Epithelial cell of proximal tubule (primary cell): ENCODE measurements at places on chromosomes 6 and 20.

- no peak for DNase-seq
Measured at GRCh38 chr6:162685586-162685985, 42.0 kb downstream of the PRKN start.

GRCh38 chr20:13006825-13007224 lies 1.9 kb upstream of the SPTLC3 start:
- DNase-seq = no peak

GRCh38 chr6:138001750-138002349 lies 105.4 kb downstream of the PERP start:
- DNase-seq = no peak

DNA sequence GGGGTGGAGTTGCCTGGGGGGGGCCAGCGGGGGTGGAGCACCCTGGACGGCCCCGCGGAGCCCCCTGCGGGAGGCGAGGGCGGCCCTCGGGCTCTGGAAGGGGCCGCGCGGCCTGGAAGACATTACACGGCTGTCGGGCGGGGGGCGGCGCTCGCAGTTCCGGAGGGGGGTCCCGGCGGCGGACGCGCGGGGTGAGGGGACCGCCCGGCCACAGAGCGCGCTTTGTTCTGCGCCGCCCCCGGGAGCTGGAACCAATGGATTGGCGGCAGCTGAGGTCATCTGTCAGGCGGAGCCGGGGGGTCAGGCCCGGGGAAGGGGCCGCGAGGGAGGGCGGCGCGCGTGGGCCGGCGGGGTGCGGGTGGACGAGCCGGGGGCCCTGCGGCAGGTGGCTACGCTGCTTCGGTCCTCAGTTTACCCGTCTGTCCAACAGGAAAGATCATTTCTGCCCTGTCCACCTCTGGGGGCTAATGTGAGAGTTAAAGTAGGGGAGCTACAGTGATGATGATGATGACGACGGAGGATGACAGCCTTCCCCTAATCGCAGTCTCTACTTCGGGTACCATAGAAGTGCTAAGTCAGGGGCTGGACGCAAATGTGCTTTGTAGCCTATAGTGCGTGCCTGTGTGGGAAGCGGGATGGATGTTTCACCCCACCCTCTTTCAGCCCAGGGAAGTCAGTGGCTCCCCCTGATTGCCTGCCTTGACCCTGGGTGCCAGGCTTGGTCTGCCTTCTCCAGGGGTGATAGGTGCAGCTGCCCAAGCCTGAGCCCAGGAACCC lies 10.4 kb downstream of the SRXN1 start:
- no peak for DNase-seq

DNA sequence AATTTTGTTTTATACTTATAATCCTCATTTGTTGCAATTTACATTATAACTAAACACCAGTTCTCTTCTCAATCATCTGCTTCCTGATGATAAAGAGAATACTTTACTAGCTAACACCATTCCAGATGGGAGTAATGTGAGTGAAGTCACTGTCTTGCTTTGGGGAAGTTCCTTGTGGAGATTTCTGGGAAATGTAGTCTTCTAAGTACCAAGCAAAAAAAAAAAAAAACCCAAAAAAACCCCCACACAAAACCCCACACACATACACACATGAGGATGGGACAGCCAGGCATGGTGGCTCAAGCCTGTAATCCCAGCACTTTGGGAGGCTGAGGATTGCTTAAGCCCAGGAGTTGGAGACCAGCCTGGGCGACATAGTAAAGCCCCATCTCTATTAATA lies 2.2 kb upstream of the SNPH start:
- DNase-seq = no peak

DNA sequence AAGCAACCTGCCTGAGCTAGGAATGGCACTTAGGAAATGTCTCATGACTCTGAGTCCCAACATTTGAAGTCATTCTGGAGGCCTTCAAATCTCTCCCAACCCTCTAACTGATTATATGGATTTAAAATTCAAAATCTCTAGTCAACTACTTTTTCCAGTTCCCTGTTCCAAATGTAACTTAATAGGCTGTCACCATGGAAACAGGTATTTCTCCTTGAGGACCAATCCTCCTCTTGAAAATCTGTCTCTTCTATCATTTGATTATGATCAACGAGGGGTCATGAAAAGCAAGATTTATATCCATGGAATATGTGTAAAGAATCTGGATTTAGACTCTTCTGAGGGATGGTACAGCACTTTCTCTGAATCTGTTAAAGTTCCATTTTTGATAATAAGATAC lies 127.3 kb upstream of the DTNBP1 start:
- no peak for DNase-seq

DNA sequence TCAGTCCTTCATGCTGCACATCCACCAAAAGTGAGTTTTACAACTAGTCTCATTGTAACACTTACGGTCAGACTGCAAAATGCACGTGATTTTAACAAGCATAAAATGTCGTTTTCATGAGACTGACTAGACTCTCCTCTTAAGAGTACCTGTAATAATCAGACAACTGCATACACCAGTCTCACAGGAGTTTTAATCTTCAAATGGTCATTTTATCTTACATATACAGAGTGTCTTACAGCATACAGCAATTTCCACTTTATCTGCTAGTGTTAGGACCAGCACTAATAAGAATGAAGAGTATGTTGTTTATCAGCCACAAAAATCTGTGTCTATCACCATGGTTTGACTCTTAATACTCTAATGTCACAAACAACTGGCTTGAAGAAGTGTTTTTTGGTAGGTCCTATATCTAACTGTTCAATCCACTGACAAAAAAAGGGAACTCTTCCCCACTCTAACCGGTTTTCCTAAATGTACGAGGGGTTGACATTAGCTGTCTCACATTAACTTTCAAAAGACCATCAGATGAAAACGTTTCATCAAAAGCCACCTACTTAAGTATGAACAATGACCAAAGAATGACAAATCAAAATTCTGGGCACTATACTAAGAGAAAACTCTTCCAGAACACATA lies 1.5 kb upstream of the ASF1A start:
- no peak for DNase-seq

GRCh38 chr20:54397292-54398140 lies 77.9 kb upstream of the DOK5 start:
- no peak for DNase-seq

GRCh38 chr6:132361101-132361500 lies 40.2 kb downstream of the MOXD1 start:
- DNase-seq = no peak

DNA sequence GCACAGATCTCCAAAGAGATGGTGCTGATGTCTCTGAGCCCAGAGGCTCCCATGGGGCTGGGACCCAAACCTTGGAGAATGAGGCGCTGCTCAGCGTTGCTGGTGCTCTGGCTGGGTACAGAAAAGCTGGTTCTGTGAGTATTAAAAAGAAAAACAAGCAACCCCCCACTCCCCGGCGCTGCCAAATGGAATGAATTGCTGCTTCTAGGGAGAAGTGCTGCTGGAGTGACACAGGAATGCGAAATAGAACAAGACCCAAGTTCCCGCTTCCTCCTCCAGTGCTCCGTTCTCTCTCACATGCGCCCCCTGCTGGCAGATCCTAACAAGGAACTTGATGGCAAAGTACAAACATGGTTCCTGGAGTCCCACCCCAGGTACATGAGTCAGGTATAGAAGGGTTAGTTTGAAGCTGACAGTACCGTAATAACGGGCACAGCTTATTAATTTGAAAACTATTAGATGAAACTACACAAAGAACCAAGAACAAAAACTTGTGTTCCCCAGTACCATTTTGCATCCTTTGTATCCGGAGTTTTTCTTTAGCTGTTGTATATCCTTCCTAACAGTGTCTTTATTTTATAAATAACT lies 2.1 kb upstream of the DDX27 start:
- DNase-seq = peak; percentile 50

DNA sequence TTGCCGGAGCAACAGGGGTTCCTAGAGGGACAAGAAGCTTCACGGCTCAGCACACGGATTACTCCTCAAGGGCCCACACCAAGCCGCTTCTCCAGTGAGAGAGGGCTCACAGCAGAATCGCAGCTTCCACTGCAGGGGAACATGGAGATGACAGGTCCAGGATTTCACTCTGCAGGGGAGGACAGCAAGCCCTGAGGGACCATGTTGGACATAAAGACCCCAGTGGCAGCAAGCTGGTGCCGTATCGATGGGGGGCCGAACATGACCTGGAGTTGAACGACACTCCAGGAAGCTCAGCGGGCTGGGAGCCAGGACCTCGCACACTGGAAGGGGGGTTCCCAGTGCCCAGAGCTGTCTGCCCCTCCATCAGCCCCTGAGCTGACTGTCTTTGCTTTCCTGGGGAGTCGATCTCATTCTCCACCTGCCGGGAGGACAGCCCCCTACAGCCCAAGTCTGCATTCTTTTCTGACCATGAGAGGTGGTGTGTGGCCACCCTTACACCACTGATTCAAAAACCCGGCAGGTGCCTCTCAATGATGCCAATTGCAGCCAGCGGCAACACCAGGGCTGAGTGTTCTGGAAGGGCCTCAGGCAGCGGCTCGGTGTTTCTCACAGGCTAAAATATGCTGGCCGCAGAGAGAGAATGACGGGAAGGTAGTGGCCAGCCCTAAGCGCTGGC lies 194.5 kb upstream of the CDH4 start:
- DNase-seq = no peak

- DNase-seq = peak; percentile 70
Measured at GRCh38 chr20:10603971-10604864, 69.6 kb downstream of the JAG1 start.
